NCI-H187 (cell line): ENCODE measurements at places on chromosomes 2 and 18.

- DNase-seq: no peak
These were observed 31.2 kb downstream of the EIF4E2 start for GRCh38 chr2:232581725-232582124.

GRCh38 chr2:100365434-100365833, 43.1 kb upstream of the LONRF2 start:
- DNase-seq: no peak

- DNase-seq: no peak
These were observed 125.3 kb upstream of the SLC39A10 start for GRCh38 chr2:195531754-195532153.

DNA sequence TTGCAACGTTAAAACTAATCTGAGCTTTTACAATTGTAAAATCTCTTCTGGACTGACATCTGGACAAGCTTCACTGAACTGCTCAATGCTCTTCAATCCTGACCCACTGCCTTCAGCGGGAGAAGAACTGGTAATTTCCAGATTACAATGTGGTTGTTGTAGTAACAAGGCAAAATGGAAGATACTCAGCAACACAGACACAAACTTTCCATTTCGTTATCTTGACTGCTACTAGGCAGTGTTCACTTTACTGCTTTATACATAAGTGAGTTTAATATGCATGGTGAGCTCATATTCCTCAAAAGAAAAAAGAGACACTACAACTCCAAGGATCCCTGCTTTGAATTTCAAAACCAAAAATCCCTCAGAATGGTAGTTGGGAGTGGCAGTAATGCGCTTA, 51.9 kb downstream of the GRB14 start:
- no peak for DNase-seq

DNA sequence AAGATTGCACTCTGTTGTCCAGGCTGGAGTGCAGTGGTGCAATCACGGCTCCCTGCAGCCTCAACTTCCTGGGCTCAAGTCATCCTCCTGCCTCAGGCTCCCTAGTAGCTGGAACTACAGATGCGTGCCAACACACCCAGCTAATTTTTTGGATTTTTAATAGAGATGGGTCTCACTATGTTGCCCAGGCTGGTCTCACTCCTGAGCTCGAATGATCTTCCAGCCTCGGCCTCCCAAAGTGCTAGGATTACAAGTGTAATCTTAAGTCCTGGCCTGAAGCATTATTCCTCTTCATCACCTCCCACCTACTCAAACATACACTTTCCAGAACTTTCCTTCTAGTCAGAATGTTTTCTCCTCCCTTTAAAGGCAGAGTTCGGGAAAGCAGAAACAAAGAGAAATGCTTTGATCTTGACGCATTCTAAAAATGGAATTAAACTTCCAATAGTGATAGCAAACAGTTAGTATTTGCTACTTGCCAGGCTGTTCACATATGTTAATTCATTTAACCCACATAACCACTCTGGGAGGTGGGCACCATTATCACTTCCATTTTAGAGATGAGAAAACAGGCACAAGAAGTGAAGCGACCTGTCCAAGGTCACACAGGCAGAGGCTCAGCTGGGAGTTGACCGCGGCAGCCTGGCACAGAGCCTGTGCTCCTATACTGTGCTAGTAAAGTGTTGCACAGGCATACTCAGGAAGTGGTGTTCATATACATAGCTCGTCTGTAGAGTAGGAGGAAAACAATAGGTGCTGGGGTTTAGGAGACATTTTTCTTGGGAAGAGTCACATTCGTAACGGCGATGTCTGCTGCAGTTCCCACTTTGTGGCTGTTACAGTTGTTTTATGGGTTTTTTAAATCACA, 24.6 kb downstream of the TEX44 start:
- DNase-seq: no peak

- no peak for DNase-seq
These were observed 46.8 kb downstream of the GULP1 start for GRCh38 chr2:188338463-188338862.

DNA sequence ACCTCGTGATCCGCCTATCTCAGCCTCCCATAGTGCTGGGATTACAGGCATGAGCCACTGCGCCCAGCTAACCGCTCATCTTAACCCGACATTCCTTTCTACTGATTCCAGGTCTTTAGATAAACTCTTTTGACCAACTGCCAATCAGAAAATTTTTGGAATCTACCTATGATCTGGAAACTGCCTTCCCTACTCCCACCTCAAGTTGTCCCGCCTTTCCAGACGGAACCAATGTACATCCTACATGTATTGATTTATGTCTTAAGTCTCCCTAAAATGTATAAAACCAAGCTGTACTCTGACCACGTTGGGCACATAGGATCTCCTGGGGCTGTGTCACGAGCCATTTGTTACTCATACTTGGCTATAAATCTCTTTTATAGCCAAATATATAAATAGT, 3.2 kb upstream of the NEU2 start:
- no peak for DNase-seq

- DNase-seq: no peak
These were observed 215.9 kb downstream of the SEPTIN10 start for GRCh38 chr2:109397893-109398292.

DNA sequence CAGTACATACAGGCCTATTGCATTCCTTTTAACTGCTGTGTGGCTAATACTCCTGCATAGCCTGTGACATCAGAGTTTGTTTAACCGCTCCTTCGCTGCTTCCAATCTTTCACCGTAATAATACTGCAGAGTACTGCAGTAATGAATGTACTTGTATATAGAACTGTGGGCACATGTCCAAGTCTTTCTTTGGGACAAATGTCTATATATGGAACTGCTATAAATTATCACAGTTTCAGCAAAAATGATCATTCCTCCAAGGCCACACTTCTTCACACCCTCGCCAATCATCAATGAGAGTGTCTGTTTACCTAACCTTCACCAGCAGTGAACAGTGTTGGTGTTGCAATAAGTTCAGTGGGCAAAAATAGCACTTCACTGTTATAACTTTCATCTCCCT, 230.4 kb downstream of the SP3 start:
- DNase-seq: no peak

GRCh38 chr2:120948662-120949011, 213.0 kb downstream of the GLI2 start:
- no peak for DNase-seq

DNA sequence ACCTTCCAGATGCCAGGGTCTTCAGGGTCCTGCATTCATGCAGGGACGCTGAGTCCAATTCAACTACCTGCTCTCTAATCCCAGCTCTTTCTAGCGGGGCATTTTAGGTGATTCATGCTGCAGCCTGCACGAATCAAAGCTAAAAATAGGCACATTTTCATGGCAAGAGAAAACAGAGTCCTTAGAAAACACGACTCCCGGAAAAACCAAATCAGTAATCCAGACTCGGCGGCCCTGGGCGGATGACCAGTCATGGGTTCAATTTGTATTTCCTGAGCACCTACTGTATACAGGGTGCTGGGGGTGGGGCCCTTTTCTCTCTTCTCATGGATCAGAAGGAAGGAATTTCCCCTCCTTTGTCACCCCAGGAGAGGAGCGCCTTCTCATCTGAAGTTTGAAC, 64.4 kb downstream of the LONRF2 start:
- no peak for DNase-seq

- DNase-seq: no peak
These were observed 190.2 kb downstream of the IKZF2 start for GRCh38 chr2:212961255-212961654.

DNA sequence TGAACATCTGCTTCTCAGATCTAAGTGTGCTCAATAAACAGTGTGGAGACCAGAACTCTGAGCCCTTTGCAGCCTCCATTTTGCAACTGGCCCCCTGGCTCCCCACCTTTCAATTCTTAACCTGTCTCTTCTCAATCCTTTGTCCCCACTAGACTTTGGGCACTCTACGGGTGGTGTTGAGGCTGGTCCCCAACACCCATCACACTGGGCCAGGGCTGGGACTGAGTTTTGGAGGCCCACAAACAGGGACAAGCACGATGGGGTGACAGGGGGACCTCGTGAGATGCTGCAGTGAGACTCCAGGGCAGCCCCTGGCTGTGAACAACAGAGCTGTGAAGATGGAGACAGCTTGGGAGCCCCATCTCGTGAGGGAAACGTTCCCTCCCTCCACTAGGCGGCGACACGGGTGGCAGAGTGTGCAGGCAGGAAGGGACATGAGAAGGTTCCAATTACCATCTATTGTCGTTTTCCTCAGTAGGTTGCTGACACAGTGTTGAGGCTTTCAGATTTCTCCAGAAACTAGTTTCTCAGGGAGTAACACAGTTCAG, 1.2 kb downstream of the ANKMY1 start:
- DNase-seq: no peak

DNA sequence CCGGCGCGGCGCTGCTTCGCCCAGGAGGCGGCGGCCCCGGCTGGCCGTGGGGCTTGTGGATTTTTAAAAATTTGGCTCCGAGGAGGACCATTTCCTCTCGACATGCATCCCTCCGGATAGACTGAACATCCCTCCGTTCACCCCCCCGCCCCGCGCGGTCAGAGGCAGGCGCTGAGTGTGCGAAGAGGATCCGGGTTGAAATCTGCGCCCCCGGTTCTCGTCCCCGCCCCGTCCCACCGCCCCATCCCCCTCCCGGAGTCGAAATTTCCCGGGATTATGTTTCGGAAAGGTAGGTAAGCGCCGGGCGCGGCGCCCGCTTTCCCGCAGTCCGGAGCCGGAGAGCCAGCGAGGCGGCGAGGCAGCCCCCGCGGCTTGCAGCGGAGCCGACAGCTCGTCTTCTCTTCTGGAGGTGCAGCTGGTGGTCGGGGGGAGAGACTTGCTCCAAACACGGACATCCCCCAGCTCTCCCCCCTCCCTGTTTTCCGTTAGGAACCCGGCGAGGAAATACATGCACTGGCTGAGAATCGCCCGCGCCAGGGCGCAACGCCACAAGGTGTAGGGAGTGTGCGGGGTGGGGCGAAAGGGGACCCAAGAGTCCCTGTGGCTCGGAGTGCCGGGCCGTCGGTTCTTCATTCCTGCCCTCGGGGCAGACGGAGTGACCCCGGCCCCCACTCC, at the start of gene PRKCE:
Gene PRKCE, plus strand, starts transcription at position 261 of the 675 bp plus-strand sequence.
- peak; percentile 52 for DNase-seq

DNA sequence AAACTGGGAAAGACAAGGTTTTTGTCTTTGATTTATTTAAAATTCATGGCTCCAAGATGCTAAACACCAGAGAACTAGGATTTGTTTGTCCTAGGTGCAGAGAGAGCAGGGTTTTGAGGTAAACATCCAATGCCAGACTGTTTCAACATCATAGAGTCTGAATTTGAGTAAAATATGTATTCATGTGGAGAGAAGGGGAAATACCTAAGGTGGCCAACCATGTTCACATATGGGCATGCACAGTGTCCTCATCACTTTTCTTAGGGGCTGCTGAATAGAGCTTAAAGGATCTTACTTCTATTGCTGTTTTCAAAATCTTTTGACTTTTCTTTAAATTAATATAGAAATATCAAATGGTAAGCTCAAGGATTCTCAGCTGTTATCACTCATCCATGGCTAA, 287.0 kb upstream of the CCDC68 start:
- no peak for DNase-seq

GRCh38 chr2:8719528-8719927, 37.7 kb downstream of the ID2 start:
- DNase-seq: no peak

- DNase-seq: no peak
These were observed 688 bp upstream of the ARHGAP28 start for GRCh38 chr18:6728809-6729246.

- peak; percentile 4 for DNase-seq
These were observed 8.7 kb upstream of the SERPINB13 start for GRCh38 chr18:63578357-63578958.

DNA sequence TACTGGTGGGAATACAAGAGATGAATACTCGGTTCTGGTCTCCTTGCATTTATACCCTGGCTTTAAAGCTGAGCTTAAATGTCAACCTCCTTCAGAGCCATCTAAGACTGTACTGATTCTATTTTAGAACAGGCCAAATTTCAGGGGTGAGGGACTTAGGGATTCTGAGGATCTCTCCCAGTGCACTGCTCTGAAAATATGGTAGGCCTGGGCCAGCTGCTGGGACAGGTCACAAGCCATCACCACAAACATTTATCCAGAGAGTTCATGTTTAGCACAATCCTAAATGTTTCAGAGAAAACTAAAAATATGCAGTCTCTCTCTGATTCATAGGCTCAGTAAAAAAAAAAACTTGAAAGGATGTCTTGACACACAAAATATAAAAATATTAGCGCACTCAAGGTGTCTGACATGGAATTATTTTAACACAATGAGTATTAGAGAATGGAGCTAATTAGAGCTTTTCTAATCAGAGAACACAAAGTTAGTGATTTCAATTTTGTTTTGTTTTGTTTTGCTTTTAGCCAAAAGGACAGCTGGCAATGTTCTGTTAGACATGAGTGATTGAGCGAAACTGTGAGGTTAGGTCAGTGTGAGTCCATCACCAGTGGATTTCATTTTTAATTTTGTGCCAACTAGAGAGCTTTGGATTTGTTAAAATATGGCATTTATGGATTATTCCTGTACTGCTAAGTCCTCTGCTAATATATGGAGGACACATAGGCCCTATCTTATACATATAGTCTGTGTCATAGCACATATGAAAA, 38.8 kb downstream of the MFSD6 start:
- no peak for DNase-seq

GRCh38 chr2:216606551-216607276, 26.5 kb upstream of the IGFBP2 start:
- no peak for DNase-seq

DNA sequence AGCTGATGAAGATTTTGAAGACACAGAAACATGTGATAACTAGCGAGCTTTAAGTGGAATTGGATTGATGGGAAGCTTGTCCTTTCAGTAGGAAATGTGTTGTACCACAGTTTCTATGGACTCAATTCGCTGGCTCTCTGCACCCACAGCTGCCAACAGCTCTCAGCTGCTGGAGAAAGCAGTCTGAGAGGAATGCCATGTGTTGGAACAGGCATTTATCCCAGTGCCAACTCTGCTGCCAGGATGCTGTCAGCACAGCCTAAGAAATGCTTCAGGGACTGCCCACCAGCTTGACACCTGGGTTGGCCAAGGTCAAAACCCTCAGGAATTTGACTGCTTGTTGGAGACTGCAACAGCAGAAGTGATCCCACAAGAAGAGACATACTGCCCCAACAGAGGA, 193.0 kb upstream of the THSD7B start:
- no peak for DNase-seq

DNA sequence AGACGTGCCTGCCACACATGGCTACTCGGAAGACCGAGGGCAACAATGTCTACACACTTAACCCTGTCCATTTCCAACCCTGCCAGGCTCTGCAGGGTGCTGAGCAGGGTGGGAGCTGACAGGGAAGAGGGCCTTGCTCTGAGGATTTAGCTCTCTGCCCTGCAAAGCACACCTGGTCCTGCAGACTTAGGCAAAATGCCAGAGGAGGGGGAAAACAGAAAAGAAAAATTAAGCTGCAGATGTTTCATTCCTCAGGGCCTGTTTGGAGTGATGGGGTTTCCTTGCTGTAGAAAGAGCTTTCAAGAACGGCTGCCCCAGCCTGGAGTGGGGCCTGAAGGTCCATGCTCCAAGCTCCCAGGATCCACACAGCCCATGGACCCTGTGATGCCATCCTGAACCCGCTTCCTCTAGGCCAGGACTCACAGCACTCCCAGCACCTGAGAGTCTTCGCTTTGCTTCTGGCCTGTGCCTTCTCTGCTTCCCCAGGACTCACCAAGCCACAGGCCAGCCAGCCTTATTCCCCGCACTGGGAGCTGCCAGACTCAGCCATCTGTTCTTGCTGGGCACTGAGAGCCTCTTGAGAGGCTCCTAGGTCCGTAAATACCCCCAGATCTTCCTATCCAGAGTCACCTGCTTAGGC, 9.1 kb upstream of the TEX51 start:
- DNase-seq: no peak
